ENCODE measurements at places on chromosomes 2 and 18. TPM values are rescaled to one million over a fixed set of nuclear protein-coding genes. Genes with fewer than 3 reads are reported as not detected.

HOXD1 gene
- 2.2 TPM for total RNA-seq

- peaks cover 10% of the 10 kb centered on the region for H3K36me3 ChIP-seq
- H3K27ac ChIP-seq = no peak overlapping the region
- no peak for DNase-seq
Observed at GRCh38 chr2:112577756-112578155, 6.7 kb upstream of the CHCHD5 start.

DNA sequence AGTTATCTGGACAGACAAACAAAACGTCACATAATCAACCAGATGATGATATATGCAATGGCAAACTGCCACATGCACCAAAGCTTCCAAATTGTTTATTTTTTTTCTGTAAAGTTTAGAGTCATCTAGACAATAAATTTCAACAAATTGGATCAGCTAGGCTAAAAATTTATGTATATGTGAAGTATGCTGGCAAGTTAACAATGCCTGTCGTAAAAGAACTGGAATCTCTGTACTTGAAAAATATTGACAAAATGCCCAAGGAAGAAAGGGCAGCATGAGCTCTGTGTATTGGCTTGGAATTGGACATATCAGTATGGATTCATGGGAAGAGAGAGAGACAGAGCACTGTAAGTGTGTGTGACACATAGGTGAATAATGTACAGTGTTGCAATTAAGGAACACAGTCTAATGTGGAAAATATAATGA is 309.8 kb downstream of the ERBB4 start:
- no peak overlapping the region for H3K4me3 ChIP-seq
- no peak overlapping the region for H3K27ac ChIP-seq
- DNase-seq = no peak
- H3K27me3 ChIP-seq = no peaks in the 10 kb centered on the region
- H3K36me3 ChIP-seq = peaks cover 1% of the 10 kb centered on the region
- H3K4me1 ChIP-seq = no peaks in the 10 kb centered on the region

GRCh38 chr2:130286983-130287655 is 55.6 kb upstream of the IMP4 start:
- H3K36me3 ChIP-seq = no peaks in the 10 kb centered on the region
- no peak overlapping the region for H3K27ac ChIP-seq
- H3K27me3 ChIP-seq = no peaks in the 10 kb centered on the region
- no peaks in the 10 kb centered on the region for H3K4me1 ChIP-seq
- no peak for DNase-seq

GRCh38 chr2:25993049-25993448 is 10.8 kb upstream of the KIF3C start:
- no peak overlapping the region for H3K27ac ChIP-seq
- no peak overlapping the region for H3K4me3 ChIP-seq
- no peaks in the 10 kb centered on the region for H3K4me1 ChIP-seq
- DNase-seq = no peak
- H3K27me3 ChIP-seq = no peaks in the 10 kb centered on the region
- no peaks in the 10 kb centered on the region for H3K36me3 ChIP-seq

- no peak overlapping the region for H3K4me3 ChIP-seq
- H3K27me3 ChIP-seq = peaks cover 1% of the 10 kb centered on the region
- no peak for DNase-seq
- no peaks in the 10 kb centered on the region for H3K36me3 ChIP-seq
- no peaks in the 10 kb centered on the region for H3K4me1 ChIP-seq
Observed at GRCh38 chr2:142495141-142495540, 364.3 kb upstream of the LRP1B start.

- no peaks in the 10 kb centered on the region for H3K4me1 ChIP-seq
- no peak overlapping the region for H3K4me3 ChIP-seq
- H3K36me3 ChIP-seq = no peaks in the 10 kb centered on the region
- no peak overlapping the region for H3K27ac ChIP-seq
- H3K27me3 ChIP-seq = no peaks in the 10 kb centered on the region
Observed at GRCh38 chr2:205582366-205582765, 99.9 kb upstream of the NRP2 start.

GRCh38 chr2:64844087-64844486 is 145.1 kb upstream of the SLC1A4 start:
- H3K27ac ChIP-seq = no peak overlapping the region
- no peak overlapping the region for H3K4me3 ChIP-seq
- no peaks in the 10 kb centered on the region for H3K36me3 ChIP-seq
- no peaks in the 10 kb centered on the region for H3K4me1 ChIP-seq
- no peaks in the 10 kb centered on the region for H3K27me3 ChIP-seq
